Endothelial cell of coronary artery (primary cell): ENCODE measurements at places on chromosomes 1 and 21. TPM values are rescaled to one million over a fixed set of nuclear protein-coding genes. Genes with fewer than 3 reads are reported as not detected.

TMEM52 gene
- total RNA-seq, result 0.09 TPM in 2 replicates

HUNK gene
- total RNA-seq, result not detected in 2 replicates

ANGPTL7 gene
- not detected in 2 replicates for total RNA-seq

GJB3 gene
- 0.09 TPM in 1 of 2 replicates, not detected in the other for total RNA-seq

AIRE gene
- under 0.01 TPM in 1 of 2 replicates, not detected in the other for total RNA-seq

PRUNE1 gene
- 3.1 and 5.5 TPM in 2 replicates for total RNA-seq

MSH4 gene
- 0.18 and 0.28 TPM in 2 replicates for total RNA-seq

TMPRSS2 gene
- not detected in 2 replicates for total RNA-seq

SRGAP2C gene
- total RNA-seq, result 20.7 and 27.5 TPM in 2 replicates

RGL1 gene
- total RNA-seq, result 12.9 and 18.4 TPM in 2 replicates

S100A12 gene
- not detected in 2 replicates for total RNA-seq

LDLRAP1 gene
- total RNA-seq, result 11.4 and 14.7 TPM in 2 replicates

KRTAP10-9 gene
- total RNA-seq, result not detected in 2 replicates

DNAJB4 gene
- 151 and 158 TPM in 2 replicates for total RNA-seq

ANKRD35 gene
- total RNA-seq, result 0.28 and 0.81 TPM in 2 replicates

UQCRHL gene
- 13.7 and 14.3 TPM in 2 replicates for total RNA-seq

GIPC2 gene
- total RNA-seq, result 18.6 and 23.3 TPM in 2 replicates

GJA5 gene
- 43.9 and 97.3 TPM in 2 replicates for total RNA-seq

LRRC38 gene
- 0.38 TPM in 1 of 2 replicates, not detected in the other for total RNA-seq

CD101 gene
- under 0.01 and 0.09 TPM in 2 replicates for total RNA-seq

LIN28A gene
- not detected in 2 replicates for total RNA-seq

MIB2 gene
- total RNA-seq, result 36.3 and 77.5 TPM in 2 replicates

CHML gene
- 13.7 and 14.0 TPM in 2 replicates for total RNA-seq

IL23R gene
- total RNA-seq, result not detected in 2 replicates

PRPF38A gene
- total RNA-seq, result 8.9 and 9.4 TPM in 2 replicates

GPR37L1 gene
- not detected in 2 replicates for total RNA-seq

PSRC1 gene
- 3.9 and 8.5 TPM in 2 replicates for total RNA-seq

RHD gene
- under 0.01 TPM in 1 of 2 replicates, not detected in the other for total RNA-seq

BARHL2 gene
- total RNA-seq, result not detected in 2 replicates

AVPR1B gene
- under 0.01 TPM in 1 of 2 replicates, not detected in the other for total RNA-seq

SAMD13 gene
- total RNA-seq, result 1.7 TPM in 2 replicates

NR5A2 gene
- 8.8 and 35.0 TPM in 2 replicates for total RNA-seq

DLGAP3 gene
- total RNA-seq, result under 0.01 and 0.09 TPM in 2 replicates

ADAMTS5 gene
- total RNA-seq, result under 0.01 TPM in 2 replicates

NME7 gene
- 19.8 and 20.3 TPM in 2 replicates for total RNA-seq

ADAMTS4 gene
- total RNA-seq, result 13.9 and 58.5 TPM in 2 replicates

NCMAP gene
- total RNA-seq, result not detected in 2 replicates

CNIH4 gene
- 119 and 122 TPM in 2 replicates for total RNA-seq

RIMS3 gene
- total RNA-seq, result 0.09 and 0.28 TPM in 2 replicates

CDA gene
- 0.66 and 0.90 TPM in 2 replicates for total RNA-seq

TRIM17 gene
- not detected in 2 replicates for total RNA-seq

OR2G6 gene
- total RNA-seq, result not detected in 2 replicates

CFAP74 gene
- total RNA-seq, result not detected in 2 replicates

FMO5 gene
- 0.45 and 0.47 TPM in 2 replicates for total RNA-seq

PAPPA2 gene
- total RNA-seq, result 0.09 and 3.4 TPM in 2 replicates
